ENCODE measurements at places on chromosomes 6 and 20. TPM values are rescaled to one million over a fixed set of nuclear protein-coding genes. Genes with fewer than 3 reads are reported as not detected.

The TRIM10 gene
- total RNA-seq: not detected

The TPBG gene
- 4.9 TPM for total RNA-seq

The SLC2A4RG gene
- total RNA-seq: 12.4 TPM

The F13A1 gene
- total RNA-seq: not detected

The BIRC7 gene
- total RNA-seq: not detected

The CNBD2 gene
- total RNA-seq: 3.1 TPM

The WFDC10B gene
- total RNA-seq: not detected

The SLC32A1 gene
- not detected for total RNA-seq

The PLCB4 gene
- 1.8 TPM for total RNA-seq

The TGM3 gene
- not detected for total RNA-seq

The NANP gene
- 7.1 TPM for total RNA-seq

The OR2B6 gene
- not detected for total RNA-seq

The TINAG gene
- total RNA-seq: not detected

The DLK2 gene
- 0.09 TPM for total RNA-seq

The PLCG1 gene
- 203 TPM for total RNA-seq

The RIPOR2 gene
- 0.28 TPM for total RNA-seq

The CAPN11 gene
- total RNA-seq: 1.9 TPM

The KCNK5 gene
- total RNA-seq: not detected

The CCN6 gene
- not detected for total RNA-seq

The SLC35F1 gene
- total RNA-seq: not detected

The SAPCD1 gene
- 1.3 TPM for total RNA-seq

The BMP6 gene
- 190 TPM for total RNA-seq

The BRD2 gene
- 63.6 TPM for total RNA-seq

The PNLDC1 gene
- total RNA-seq: not detected

The PDE10A gene
- total RNA-seq: 12.5 TPM

The HLA-DQA1 gene
- not detected for total RNA-seq

The HCK gene
- total RNA-seq: not detected

The PTCRA gene
- total RNA-seq: not detected

The METTL24 gene
- total RNA-seq: not detected

The MDFI gene
- total RNA-seq: 42.9 TPM

The IGF2R gene
- 56.5 TPM for total RNA-seq

The CYP21A2 gene
- total RNA-seq: not detected

The SPATS1 gene
- total RNA-seq: not detected

The PAK5 gene
- total RNA-seq: not detected

The SLC25A27 gene
- 1.1 TPM for total RNA-seq

The ATP6V1G2 gene
- total RNA-seq: 0.36 TPM

The ESR1 gene
- under 0.01 TPM for total RNA-seq

The PPIL6 gene
- total RNA-seq: 0.85 TPM

The OOEP gene
- total RNA-seq: not detected

The MUC22 gene
- not detected for total RNA-seq

The CRYBG1 gene
- total RNA-seq: 15.9 TPM

Data from endothelial cell of coronary artery (primary cell).